DMS53 (cell line): ENCODE measurements at places on chromosomes 5 and 9.

DNA sequence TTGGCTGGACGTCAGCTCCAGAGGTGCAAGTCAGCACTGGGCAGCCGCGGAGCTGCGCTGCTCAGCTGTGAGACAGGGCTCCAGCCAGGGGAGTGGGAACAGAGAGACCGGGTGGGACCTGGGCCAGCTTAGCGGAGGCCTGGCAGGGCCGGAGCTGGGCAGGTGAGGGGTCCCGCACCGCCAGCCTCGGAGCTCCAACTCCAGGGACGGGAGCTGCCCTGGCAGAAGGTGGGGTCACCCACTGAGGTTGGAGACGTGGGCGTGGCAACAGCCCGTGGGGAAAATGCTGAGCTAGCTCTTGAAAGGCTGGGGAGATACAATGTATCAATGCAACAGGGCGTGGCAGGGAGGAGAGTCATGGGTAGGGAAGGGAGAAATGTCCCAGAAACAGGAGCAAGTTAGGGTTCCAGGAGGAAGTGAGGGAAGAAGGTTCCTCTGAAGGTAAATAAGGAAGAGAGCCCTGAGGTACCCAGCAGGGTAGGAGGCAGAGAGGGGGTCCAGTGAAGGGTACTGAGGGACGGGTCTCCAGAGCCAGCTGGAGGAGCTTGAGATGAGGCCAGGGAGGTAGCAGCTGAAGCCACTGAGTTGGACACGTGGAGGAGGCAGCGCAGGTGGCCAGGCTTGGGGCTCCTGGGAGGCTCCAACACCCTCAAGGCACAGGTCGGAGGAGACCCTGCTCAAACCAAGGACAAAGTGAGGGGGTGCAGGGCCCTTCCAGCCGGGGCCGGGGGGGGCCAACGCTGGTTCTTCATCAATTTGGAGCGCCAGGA, 736 bp upstream of the NKD2 start:
- DNase-seq = no peak

DNA sequence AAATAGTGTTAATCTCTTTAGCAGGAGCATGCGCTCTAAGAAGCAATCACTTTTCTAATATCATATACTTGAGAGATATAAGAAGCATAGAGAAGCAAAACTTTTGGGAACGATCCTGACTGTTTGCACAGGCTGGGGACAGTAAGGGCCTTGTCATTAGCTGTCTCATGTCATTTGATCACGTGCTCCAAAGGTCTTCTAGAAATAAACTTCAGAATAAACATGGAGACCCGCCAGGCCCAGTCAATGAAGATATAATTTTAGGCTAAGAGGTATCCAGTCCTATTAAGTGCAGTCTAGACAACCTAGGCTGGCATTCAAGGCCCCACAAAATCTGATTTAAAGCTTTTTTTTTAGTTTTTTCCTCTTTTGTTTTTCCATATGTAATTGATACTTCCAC, 111.0 kb upstream of the APC start:
- DNase-seq = no peak

GRCh38 chr9:98780059-98780749, 16.2 kb downstream of the ANKS6 start:
- peak; percentile 55 for DNase-seq

DNA sequence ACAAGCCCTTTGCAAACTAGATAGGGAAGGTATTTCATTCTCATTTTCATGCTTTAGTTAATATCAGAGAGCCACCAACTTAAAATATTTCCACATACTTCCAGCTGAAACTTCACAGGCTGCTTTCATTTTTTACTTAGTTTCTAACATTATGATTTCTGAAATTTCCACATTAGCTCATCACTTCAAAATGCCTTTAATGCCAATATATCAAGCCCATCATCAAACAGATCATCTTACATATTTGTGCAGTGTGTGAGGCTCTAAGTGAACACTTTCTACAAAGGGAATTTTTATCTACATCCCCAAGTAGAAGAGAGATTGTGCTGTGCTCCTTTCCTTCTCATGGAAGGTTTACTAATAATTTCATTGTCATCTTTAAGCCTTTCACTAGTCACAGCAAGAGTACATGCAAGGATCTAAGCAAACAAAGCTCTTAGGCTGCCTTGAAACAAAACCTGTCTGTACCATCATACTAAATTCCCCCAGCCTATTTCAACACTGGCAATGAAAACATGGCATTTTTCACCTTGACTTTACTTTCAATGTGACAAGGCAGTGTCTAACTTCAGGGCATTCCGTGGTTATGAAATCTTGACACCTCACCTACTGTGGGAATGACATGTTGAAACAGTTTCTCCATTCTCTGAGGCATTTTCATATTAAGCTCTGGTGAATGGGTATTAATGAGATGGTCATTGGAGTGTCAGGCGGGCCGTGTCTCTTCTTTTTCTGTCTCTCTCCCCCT, 45.4 kb downstream of the PPP2R2B start:
- DNase-seq = no peak

GRCh38 chr5:14379739-14380497, 201.7 kb upstream of the OTULINL start:
- no peak for DNase-seq

DNA sequence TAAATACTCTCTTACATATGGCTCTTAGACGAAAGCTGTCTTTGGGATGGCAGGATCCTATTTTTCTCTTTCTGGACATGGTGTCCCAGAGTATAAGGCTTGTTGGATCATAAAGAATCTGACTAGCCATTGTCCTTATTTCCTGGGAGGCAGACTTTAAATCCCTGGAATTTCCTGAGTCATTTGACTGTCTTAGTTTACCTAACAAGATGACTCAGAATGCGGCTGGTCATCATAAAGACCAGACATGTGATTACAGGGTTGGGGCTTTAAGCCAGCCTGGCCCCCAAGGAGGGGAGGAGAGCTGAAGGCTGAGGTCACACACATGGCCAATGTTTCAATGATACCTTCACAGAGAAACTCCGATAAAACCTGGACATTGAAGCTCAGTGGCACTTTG, 37.2 kb downstream of the FAM240B start:
- peak; percentile 68 for DNase-seq

GRCh38 chr5:80191991-80192398, 63.9 kb downstream of the SERINC5 start:
- no peak for DNase-seq

DNA sequence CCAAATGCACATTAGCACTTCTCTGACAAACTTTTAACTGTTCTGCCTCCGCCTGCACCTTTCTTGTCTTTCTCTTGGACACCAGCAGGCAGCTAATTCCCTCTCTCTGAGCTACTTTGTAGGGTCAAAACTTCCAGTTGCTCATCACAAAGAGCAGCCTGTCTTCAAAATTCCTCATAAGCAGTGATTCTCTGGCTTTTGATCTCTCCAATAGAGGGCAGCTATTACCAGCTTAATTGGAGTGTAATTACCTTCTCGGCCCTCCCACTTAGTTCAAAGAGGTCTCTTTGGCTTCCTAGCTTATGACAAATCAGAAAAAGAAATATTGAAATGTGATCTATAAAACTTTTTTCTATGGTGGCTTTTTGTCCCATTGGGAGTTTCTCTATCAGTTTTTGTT, 43.6 kb upstream of the RAD23B start:
- DNase-seq = no peak

DNA sequence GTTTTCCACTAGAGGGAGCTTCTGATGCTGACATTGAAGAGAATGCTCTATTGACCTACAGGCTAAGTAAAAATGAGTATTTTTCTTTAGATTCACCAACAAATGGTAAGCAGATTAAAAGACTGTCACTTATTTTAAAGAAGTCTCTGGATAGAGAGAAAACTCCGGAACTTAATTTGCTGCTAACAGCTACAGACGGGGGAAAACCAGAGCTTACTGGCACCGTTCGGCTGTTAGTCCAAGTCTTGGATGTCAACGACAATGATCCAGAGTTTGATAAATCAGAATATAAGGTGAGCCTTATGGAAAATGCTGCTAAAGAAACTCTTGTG, 764 bp downstream of the PCDHA11 start:
- no peak for DNase-seq

DNA sequence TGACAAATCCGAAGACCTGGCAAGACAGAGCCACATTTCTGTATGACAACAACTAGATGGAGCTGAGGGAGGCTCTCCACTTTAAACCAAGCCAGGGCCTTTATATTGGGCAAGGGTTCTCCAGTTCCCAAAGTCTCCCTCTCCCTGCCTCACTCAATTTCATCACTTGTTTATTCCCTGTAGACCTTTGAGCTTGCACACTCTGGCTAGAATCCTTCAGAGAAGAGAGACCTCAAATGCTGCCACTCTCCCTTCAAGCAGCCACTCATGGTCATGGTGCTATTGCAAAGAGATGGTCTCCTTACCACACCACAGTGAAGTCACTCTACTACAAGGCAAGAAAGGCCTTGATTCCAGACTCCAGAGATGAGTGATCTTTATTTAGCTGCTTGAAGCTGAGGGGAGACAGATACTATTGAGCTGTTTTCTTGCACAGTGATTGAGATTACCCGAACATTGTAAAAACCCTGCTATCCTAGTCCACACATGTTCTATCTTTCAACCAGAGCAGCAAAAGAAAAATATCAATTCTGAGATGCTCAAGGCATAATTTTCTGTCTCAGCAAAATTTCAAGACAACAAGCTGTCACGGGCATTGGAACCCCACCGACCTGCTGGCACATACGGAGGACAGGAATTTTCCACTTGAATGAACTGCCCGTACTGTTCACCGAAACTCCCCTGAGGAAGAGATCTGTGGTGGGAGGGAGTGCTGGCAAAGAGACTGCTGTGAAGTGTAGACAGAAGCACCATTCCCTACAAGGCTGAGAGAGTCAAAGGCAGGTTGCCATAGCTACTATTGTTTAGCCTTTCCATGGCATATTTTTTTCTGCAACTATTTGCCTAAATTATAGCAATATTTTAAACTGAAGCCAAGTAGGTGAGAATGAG, 81.1 kb downstream of the CDO1 start:
- no peak for DNase-seq

DNA sequence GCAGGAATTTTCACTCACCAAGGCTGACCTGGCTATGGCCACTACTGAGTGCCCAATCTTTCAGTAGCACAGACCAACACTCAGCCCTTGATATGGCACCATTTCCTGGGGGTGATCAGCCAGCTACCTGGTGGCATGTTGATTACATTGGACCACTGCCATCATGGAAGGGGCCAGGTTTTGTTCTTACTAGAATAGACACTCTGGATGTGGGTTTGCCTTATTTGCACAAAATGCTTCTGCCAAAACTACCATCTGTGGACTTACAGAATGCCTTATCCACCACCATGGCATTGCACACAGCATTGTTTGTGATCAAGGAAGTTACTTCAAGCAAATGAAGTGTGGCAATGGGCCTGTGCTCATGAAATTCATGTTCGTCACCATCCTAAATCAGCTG, 69.7 kb upstream of the SH3GL2 start:
- no peak for DNase-seq

DNA sequence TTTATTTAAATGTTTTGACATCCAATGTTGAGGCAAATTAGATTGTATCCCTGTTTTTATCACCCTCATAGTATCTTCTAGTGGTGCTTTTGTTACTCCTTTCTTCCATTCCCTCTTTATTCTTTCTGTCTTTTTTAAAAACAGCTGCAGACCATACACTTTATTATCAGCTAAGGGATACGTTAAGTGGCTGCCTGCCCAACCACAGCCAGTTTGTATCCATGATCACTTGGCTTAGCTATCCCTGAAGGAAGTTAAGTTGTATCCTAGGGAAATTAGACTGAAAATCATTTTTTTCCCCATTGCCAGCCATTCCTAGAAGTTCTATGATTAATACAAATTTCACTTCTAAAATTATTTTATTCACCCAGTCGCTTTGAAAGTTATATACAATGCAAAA, 1032.7 kb downstream of the NR2F1-AS1 start:
- no peak for DNase-seq

DNA sequence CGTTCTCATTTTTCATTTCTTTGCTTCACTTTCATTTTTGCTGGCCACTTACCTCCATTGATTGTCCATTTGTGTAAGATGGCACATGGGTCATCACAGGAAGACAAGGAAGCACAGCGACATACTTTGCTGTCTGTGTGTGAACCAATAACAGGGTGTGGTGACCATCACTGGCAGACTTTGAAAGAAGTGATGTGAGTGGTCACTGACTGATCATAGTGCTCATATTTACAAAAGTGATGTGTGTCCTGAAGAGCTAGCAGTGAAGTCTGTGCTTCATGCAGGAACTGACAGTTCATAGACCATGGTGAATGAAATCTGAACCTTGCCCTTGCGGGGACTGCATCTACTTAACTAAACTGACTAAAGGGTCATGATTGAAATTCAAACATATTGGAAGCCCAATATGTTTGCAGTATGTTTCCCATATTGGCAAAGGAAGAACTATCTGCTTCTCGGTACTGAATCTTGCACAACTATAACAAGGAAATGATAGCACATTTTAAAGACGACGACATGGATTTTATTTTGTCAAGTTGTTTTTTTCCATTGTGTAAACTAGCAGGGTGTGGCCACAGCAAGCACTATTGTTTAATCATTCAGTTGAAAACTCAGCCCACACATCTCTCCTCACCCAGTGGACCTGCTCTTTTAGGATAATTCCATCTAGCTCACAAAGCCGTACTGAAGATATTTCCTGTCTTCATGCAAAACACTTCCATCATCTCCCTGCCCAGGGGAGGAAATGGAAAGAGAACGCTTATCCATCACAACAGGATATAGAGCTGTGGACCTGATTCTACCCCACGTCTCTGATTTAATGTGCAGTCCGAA, 232.0 kb upstream of the ANKRD55 start:
- DNase-seq = no peak

DNA sequence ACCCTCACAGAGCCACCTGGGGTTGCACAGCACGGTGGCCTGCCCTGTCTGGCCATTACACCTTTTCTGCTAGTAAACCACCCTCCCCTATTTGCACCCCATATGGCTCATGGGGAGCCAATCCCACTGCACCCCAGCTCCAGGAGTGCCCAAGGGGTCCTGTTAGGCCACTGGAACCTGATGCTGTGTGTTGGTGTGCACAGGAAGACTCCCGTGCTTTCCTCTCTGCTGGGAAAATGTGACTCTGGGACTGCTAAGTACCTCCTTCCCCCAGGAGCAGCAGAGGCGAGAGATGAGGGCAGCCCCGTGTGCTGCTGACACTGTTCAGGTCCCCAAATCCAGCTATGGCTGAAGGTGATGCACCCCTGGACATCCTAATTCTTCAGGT, 126.3 kb downstream of the ADAMTS2 start:
- no peak for DNase-seq

DNA sequence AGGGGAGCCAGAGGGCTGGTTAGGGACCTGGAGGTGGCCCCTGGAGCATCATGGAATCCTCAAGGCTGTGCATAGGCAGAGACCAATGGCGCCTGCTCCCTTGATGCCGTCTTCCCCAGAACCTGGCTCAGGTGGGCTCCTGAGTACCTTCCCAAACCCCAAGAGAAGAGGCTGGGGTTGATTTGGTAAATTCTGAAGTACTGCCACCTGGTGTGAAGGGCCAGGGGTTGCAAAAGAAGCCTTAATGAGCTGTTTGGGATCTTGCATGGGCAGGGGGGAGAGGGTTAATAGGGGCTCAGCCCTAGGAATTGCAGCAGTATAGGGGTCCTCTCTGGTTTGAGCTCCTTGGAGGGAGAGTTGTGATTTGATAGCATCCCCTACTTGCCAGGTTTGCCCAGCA, 52.1 kb downstream of the CYSTM1 start:
- DNase-seq = no peak
